ENCODE measurements at places on chromosomes 1 and 21.

DNA sequence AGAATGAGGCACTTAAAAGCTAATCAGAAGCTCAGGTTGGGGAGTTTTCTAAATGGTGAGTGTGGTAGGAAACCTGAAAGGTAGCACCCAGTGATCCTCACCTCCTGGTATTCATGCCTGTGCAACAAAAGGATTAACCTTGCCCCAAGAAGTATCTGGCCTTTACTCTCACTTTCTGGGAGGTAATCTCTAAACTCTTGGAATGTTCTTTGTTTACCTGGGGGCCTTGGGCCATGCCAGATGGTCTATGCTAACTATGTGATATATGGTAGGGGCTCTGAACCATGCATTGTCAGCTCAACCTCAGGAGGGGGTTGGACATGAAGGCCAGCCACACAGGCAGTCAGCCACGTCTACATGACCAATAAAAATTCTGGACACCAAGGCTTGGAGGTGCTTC is 24.4 kb upstream of the TRIM33 start:
- no peak for DNase-seq

DNA sequence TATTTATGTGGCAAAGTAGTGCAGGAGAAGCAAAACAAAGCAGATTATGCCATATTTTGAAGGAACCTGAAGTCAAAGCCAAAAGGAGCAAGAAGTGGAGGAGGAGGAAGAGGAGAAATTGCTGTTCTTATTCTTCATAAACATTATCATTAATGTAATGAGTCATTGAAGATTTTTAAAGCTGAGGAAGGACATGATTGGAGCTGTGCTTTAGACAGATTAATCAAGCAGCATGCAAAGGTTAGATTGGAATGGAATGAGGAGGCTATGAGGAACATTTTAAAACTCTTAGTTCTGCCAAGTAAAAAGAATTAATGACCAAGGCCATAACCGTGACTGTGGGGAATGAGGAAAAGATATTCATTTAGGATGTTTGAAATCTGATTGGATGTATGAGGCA is 33.0 kb upstream of the HSD17B7 start:
- no peak for DNase-seq

GRCh38 chr1:209768354-209768774 is 12.5 kb downstream of the TRAF3IP3 start:
- DNase-seq = no peak

GRCh38 chr1:215526147-215526845 is 40.8 kb upstream of the KCTD3 start:
- DNase-seq = no peak

DNA sequence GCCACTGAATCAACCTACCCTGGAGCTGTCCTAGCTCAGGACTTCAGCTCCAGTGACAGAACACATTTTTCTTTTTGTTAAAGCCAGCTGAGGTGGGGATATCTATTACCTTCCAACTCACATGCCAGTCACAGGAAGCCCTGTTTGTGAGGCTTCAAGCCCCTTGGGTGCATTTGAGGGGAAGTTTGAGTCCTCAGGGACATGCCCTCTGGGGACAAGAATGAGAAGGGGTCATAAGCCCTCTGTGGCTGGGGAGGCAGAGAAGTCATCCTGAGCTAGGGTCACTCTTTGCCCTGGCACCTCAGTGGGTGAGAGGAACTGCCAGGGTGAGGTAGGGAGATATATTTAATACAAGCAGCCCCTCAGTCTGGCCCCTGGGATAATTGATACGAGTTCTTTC is 33.5 kb upstream of the CLDN14 start:
- no peak for DNase-seq

DNA sequence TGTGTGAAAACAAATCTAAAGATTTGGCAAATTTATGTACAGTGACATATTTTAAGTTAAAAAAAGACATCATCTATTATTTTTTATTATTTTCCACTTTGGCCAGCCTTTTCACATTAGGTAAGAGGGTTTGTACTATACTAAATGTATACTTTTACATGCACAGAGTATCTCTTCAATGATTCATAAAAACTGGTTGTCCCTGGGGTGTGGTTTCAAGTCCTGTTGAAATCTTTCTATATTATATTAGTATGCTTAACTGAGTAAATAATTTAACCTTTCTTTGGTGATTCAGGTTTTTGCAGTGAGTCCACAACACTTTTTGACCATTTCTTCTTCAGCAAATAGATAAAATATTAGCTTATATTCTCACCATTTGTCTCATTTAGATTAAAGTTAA is 45.7 kb downstream of the EEIG2 start:
- no peak for DNase-seq

DNA sequence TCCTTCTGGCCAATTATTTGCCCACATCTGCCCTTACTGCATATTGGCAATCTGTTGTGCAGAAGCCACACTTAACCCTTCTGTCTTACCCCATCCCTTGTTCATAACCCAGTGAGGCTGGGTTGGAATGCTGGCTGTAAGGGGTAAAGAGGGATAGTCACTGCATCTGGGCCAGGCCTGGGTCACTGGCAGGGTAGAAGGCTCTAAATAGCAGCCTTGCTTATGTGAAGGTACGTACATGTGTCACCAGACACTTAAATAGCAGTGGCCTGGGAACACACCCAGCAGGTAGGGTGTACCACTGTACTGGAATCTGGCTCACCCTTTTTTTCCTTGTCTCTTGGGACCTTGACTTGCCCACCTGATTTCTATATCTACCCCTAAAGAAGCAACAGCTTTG is 9.9 kb upstream of the TARS2 start:
- DNase-seq = no peak

GRCh38 chr1:235920596-235921375 is 54.1 kb upstream of the LYST start:
- DNase-seq = no peak

- no peak for DNase-seq
Measured at GRCh38 chr1:63108206-63108605, 214.2 kb upstream of the FOXD3 start.

DNA sequence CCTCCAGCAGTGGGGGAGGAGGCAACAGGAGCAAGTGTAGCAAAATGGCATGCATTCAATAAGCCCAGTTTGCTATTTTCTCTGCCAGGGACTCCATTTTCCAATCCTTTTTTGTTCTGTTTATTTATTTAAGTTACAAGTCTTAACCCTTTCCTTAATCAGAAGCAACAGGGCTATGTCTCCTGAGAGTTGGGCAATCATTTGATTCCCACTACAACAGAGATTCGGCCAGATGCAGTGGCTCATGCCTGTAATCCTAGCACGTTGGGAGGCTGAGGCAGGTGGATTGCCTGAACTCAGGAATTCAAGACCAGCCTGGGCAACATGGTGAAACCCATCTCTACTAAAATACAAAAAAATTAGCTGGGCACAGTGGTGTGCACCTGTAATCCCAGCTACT is 25.5 kb downstream of the RCC2 start:
- DNase-seq = no peak

GRCh38 chr1:3148171-3148570 is 79.2 kb downstream of the PRDM16 start:
- DNase-seq = no peak

DNA sequence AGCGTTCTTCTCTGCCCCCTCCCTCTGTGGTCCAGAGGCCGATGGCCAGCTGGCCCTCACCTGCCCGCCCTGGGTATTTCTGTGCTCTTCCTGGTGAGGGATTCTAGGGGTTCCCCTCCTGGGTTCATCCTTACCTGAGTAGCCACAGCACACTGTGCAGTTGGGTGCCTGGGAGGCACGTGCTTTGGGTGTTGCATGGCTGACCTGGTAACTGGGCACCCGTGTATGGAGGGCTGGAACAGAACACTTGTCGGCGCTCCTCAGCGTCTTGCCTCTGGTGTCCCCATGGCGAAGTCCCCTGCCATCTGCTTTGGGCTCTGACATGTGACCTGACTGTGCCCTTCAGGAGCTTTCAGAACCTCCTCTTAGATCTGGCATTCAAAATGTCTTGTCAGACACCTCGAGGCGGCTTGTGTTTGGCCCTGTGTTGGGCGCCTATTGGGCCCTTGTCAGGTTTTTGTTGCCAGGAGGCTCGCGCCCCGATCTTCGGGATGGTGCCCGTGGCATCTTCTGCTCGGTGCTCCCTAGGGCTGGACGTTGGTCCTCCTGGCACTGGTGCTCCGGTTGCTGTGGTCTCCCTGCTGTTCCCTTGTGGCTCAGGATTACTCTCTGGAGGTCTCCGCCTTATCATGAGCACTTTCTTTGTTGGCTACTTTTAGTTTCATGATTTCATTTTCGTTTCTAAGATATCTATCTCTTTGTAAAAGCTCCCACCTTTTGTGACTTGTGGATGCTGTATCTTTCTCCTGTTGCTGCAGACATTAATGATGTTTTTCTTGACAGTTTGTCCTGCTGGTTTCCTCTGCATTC is 28.5 kb downstream of the SKI start:
- no peak for DNase-seq

DNA sequence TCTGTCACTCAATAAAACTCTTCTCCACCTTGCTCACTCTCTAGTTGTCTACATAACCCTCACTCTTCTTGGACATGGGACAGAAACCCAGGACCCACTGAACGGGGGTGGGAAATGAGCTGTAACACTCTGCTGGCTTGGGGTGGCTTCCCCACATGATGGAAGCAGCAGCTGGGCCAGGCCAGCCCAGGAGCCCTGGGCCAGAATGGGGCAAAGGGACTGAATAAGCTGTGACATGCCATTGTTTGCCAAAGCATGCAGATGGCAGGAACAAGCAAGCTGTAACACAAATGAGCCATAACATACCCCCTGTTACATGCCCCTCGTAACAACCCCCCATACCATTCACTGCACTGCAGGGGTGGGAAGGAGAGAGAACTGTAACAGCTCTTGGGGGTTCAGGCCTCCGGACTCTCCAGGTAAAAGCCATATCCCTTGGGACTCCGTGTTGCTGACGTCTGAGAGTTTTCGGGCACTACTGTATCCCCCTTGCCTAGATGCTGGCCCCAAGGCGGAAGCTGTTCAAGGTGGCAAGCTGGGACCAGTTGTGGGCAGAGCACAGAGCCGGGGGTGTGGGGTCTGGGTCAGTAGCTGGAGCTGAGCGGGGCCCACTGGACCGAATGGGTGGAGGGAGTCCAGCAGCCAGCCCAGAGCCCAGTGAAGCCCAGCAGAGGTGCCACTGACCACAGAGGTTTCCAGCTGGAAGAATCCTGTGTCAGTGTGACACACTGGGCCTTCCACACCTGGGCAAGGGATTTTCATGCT is 56.1 kb upstream of the DMRTB1 start:
- DNase-seq = no peak

- no peak for DNase-seq
Measured at GRCh38 chr1:244802041-244802440, 33.4 kb upstream of the COX20 start.

Measured in MG63 (cell line).